ENCODE measurements at places on chromosomes 4 and X.

GRCh38 chr4:127000110-127000509 is 632.6 kb upstream of the INTU start:
- no peak for DNase-seq

DNA sequence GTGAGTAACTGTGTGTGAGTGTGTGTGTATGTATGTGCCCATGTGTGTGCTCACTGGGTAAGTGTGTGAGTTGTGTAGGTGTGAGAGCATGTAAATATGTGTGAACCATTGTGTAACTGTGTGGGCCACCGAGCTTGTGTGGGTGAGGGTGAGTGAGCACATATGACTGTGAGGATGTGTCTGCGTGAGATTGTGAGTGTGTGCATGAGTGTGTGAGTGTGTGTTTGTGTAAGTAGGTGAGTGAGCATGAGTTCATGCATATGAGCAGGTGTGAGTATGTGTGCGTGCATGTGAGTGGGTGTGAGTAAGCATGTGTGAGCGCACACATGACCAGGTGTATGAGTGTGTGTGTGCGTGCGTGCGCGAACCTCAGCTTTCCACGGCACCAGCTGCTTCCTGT is 1.4 kb upstream of the ATP2B3 start:
- no peak for DNase-seq

DNA sequence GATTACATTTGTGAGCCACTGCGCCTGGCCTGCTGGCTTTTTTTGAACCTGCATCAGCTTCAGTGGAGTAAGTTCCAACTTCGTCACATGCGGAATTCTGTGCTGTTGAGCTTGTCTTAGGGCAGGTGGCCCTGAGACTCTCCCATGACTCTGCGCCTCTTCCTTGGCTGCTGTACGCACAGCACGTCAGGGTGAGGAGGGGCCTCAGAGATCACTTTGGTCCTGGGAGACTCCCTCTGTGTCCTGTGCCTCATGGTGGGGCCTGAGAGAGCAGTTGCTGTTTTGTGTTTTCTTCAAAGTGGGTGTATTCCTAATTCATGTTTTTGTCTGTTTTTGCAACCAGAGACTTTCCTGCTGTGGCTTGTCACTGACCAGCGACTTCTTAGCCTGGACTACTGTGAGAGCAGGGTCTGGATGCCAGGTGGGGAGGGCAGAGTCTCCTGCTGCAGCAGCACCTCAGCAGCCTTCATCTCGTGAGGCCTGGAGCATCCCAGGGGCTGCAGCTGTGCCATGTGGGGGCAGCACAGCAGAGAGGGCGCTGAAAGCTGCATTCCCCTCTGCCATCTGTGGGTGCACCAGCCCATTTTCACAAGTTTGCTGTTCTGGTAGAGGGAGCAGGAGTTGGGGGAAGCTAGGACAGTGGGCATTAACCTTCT is 107.8 kb downstream of the TNIP2 start:
- no peak for DNase-seq

GRCh38 chrX:103063191-103063845 is 653 bp downstream of the BEX1 start:
- DNase-seq: peak; percentile 34

DNA sequence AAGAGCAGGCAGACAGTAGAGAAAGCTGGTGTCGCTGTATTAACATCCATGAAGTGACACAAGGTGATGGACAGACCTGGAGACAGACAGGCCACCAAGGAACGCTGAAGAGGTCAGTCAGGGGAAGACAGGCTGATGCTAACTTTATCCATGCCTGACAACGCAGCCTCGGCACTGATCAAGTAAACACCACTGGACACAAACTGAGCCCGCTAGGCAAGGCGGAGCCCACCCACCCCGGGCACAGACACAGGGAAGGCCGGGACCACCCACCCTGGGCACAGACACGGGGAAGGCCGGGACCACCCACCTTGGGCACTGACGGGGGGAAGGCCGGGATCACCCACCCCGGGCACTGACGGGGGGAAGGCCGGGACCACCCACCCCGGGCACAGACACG is 18.8 kb downstream of the PPP2R3B start:
- no peak for DNase-seq

DNA sequence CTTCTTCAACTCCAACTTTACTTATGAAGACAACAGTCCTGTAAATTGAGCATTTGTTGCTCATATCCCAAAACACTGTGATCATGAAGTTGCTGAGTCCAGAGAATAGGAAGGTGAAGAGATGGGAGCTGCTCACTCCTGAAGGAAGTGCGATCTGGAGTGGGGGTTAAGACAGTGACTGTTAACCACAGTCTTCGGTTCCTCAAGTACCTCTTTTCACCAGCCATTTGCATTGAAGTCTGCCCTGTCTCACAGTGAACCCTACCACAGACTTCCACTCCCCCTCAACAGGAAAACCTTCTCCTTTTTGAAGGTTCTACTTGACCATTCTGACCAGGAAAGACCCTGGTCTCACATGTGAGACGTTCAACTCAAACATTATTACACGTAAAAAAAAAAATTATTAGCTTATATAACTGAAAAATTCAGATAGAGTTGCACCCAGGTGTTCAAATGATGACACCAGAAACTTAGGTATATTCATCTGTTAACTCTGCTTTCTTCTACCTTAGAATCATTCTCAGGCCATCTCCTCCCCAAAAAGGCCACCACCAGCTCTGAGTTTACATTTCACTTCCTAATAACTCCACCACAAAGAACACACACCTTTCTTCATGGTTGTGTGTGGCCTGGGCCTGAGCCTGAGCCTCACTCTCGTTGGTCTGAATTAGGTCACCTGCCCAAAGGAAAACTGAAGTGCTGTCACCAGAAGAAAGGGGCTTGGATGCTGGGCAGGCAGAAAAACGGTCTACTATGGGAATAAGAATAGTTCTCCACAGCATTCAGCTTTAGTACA is 199.2 kb downstream of the DCTD start:
- DNase-seq: no peak

DNA sequence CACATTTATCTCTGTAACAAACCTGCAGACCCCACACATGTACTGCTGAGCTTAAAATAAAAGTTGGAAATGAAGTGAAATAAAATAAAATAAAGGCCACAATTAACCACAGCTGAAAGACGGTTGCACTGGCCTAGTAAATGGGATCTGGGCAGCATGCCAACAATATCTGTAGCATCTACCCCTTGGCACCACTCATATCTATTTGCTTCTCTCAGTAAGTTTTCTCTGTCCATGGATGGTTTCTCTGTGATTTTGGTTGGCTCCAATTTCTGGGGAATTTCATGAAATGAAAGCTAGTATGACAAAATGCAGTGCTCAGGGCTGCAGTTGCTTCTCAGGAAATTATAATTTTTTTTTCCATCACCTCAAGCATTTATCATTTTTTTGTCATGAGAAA is 172.0 kb upstream of the IL15 start:
- DNase-seq: no peak

- DNase-seq: no peak
These were observed 147.1 kb downstream of the FAT4 start for GRCh38 chr4:125461676-125462363.

DNA sequence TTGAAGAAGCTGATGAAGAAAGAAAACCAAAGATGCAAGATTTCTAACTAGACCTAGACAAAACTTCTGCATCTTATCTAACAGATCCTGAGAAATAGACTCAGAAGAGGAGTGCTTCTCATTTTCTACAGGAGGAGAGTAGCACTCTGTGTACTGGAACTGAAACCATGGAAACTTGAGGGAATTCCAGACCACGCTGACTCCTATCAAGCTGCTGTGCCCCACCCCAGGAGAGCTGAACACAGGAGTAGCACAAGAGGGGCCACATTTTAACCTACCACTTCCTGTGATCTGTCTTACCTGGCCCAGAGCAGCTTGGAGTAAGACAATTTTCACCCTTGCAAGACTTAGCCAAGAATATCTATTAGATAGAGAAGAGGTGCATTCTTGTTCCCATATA is 248.9 kb downstream of the SCFD2 start:
- DNase-seq: no peak

DNA sequence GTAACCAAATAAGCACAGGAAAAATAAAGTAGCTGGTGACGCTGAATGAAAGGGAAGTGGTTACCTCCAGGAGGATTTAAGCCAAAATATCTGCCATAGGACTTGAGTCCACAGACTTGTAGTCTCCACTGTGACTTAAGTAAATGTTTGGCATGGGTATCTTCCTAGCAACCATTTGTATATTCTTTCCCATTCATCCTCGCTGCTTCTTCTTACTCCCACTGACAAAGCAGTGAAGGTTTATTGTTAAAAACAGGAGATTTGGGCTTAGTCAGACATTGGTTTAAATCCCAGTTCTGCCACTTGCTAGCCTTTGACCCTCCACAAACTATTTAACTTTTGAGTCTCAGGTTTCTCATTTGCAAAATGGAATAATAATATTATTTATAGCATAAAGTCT is 22.3 kb downstream of the COL4A6 start:
- DNase-seq: no peak

DNA sequence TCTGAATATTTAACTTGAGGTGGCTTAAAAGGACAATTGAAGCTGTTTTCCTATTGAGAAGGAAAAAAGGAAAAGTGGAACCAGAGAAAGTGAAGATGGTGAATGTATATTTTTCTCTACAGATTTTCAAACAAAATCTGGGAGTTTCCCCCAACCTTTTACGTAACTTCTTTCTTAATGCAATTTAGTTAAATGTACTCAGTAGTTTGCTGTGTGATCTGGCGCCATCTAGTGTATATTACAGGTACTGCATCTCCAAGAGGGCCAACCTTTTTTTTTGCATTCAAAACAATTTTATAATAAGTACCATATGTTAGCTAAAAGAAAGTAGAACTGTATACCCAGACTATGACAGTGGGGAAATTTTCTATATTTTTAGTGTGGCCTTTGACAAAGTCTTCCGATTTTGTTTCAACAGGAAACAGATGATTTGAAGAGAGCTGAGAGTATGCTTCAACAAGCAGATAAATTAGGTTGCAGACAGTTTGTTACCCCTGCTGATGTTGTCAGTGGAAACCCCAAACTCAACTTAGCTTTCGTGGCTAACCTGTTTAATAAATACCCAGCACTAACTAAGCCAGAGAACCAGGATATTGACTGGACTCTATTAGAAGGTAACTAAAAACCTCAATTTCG is 82.0 kb downstream of the PLS3 start:
- DNase-seq: no peak

GRCh38 chr4:143362349-143363046 is 25.8 kb downstream of the GAB1 start:
- DNase-seq: no peak

DNA sequence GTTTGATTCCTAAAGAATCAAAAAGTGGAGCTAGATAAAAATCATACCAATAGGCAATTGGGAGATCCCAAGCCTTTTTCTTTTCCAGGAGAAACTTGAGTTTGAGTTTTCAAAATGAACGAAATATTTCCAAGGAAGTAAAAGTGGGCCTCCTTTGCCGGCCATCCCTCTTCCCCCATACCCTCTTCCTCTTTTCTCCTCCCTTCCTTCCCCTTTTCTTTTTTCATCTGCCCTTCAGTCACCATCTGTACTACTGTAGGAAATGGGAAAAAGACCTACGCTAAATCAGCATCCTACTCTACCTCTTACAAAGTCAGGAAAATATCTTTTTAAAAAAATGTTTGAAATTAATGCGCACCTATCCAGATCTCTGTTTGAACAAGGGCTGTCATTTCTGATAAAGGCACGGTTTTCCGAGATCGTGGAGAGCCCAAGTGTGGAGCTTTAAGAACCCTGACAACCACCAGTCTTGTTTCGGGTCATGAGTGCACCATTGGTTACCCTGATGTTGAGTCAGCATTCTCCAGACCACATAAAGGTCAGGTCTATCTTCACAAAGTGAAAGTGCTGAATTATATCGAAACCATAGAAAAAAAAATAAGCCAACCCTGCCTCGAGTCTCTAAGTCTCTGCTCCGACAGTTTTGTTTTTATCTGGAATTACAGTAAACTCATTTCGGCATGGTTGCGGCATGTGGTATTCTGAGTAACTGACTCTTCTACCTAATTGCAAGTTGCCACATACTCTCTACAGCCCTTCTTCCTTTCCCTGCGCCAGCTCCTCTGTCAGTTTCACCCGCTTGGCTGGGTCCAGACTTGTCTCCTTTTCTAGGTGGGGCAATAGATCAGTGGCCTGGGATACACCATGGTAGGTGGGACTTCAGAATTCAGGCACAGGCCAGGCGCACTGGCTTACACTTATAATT is 140.2 kb upstream of the KLF3 start:
- DNase-seq: no peak

DNA sequence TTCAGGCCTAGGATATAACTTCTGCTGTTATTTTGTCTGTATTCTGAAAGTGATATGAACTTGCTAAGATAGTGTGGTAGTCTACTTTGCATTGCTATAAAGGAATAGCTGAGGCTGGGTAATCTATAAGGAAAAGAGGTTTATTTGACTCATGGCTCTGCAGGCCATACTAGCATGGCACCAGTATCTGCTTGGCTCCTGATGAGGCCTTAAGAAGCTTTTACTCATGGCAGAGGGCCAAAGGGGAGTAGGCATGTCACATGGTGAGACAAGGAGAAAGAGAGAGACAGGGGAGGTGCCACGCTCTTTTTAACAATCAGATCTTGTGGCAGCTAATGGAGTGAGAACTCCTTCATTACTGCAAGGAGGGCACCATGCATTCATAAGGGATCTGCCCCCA is 247.3 kb downstream of the GPAT3 start:
- DNase-seq: no peak

- DNase-seq: no peak
These were observed 472.3 kb downstream of the GRID2 start for GRCh38 chr4:92776080-92776479.

DNA sequence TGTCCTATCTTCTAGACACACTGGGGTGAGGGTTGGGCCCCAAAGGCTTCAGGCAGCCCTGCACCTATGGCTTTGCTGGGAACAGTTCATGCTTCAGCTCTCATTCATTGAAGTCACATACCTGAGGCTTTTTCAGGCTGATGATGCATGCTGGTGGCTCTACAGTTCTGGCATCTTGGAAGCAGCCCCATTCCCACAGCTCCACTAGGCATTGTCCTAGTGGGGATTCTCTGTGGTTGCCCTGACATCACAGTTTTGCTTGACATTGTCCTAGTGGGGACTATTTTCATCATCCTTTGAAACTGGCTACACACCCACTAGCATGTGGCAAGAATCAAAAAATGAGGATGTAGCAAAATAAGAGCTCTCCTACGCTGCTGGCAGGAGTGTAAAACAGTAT is 37.7 kb upstream of the C4orf17 start:
- no peak for DNase-seq

DNA sequence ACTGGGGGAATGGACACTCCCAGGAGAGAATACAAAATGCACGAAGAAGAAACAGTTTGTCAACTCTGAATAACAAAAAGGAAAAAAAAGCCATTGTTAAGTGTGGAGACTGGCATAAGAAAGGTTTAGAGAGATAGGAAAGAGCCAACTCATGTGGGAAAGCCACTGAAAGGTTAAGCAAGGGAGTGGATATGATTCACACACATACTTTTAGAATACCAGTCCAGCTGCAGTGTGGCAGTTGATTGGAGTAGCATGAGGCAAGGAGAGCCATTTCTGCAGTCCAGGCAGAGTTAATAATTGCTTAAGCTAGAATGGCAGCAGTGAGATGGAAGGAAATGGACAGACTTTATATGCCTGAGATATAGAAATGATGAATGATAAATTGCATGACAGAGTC is 36.9 kb upstream of the ADAD1 start:
- DNase-seq: no peak

GRCh38 chr4:140153419-140153717 is 616 bp downstream of the MAML3 start:
- no peak for DNase-seq

- no peak for DNase-seq
These were observed 609.8 kb upstream of the GALNTL6 start for GRCh38 chr4:171203425-171203824.

GRCh38 chrX:97547877-97548578 is 664.3 kb downstream of the RPA4 start:
- no peak for DNase-seq
